Right renal cortex interstitium (tissue), 3 donors: ENCODE measurements at places on chromosomes 3 and 15.

DNA sequence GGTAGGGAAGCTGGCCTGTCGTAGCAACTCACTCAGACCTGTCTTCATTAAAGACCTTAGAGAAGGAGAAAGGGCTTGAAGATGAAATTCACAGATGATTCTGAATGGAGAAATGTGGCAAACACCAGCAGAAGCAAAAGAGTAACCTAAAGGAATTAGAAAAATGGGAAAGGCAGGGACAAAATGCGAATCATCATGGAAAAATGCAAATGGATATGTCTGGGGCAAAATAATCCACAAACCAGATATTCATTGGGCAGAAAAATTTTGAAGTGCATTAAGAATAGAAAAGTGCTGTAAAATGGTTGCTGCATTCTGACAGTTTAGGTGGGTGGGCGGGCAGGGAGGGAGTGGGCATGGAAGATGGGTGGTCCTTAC, 156.9 kb upstream of the RASGRP1 start:
- no peak for DNase-seq

GRCh38 chr3:71006810-71007785, 576.4 kb downstream of the FOXP1 start:
- DNase-seq = no peak

DNA sequence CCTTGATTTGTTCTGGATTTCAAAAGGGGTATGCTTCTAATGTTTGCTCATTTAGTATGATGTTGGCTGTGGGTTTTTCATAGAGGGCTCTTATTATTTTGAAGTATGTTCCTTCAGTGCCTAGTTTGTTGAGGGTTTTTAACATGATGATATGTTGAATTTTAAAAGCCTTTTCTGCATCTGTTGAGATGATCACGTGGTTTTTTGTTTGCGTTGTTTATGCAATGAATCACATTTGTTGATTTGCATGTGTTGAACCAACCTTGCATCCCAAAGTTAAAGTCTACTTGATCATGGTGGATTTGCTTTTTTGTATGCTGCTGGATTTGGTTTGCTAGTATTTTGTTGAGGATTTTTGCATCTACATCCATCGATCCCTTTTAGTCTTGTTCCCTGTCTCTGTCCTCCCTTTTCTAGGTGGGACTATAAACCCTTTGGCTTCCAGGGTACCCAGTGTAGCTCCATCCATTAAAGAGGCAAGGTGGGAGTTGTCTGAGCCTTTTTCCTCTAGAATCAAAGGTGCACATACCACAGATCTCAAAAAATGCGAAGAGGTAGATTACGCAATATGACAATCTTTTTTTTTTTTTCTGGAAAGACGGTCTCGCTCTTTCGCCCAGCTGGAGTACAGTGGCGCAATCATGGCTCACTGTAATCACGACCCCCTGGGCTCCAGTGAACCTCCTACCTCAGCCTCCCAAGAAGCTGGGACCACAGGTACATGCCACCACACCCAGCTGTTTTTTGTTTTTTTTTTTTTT, 221.6 kb upstream of the UBE2E1 start:
- no peak for DNase-seq

DNA sequence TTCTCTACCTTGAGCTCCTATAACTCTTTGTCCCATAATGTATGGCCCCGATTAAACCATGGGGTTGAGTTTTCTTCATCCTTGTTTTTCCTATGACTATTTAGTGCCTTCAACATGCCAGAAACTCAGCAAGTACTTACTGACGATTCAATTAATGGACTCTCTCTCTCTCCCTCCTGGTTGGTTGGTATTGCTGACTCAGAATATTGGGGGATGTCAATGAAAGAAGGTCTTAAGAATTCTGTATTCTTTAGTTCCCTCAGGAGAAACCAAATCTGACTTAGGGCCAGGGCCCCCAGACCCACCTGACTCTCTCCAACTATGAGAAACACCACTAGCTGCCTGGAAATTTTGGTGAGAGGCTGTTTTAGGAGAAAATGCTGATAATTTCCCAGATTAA, 40.8 kb downstream of the TM4SF4 start:
- no peak for DNase-seq
